ENCODE measurements at places on chromosomes 7 and 10. TPM values are rescaled to one million over a fixed set of nuclear protein-coding genes. Genes with fewer than 3 reads are reported as not detected.

DNA sequence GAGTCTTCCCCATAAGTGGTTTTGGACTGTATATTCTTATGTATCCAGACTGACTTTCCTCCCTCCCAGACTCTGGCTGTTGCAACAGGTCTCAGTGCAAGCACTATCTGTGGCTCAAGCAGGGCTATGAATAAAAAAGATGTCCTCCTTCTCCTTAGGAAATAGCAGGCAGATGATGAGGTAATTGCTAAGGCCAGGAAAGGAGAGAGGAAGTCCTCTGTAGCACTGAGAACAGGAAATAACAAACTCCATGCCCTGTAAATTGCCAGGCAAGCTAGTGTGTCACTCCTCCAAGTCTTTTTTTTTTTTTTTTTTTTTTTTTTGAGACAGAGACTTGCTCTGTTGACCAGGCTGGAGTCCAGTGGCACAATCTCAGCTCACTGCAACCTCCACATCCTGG is 900.1 kb downstream of the TYW1 start:
- DNase-seq, result no peak

DNA sequence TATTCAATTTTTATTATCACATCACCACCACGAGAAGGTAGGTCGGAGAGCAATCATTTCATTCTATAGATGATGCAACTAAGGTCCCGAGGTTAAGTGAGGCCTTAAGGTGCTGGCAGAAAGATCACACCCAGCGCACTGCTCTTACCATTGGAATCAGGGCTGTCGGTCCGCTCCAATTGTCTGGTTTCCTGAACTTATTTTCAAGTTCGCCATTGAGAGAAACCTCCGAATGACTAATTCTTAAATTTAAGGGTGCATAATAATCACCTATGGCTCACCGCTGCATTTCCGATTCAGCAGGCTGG is 625 bp upstream of the GSTO2 start:
- peak; percentile 9 for DNase-seq

The CYP3A7 gene
- total RNA-seq, result not detected

DNA sequence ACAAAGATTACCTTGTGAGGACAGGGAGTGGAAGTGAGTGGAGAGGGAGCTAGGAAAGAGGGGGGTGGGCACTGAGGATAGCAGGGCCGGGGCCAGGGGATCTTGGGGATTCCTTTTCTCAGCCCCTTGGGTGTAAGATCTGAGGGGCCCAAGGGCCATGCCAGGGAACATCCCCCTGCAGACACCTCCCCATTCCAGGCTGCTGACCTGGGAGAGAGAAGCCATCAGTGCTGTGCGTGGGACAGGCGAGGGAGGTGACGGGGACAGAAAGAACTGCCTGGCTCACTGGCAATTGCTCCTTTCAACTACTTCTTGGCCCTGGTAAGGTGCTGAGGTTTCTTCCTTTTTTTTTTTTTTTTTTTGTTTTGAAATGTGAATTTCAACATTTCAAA is 12.0 kb upstream of the BTBD16 start:
- no peak for DNase-seq

- DNase-seq, result no peak
Observed at GRCh38 chr7:41566581-41566980, 136.3 kb downstream of the INHBA start.

DNA sequence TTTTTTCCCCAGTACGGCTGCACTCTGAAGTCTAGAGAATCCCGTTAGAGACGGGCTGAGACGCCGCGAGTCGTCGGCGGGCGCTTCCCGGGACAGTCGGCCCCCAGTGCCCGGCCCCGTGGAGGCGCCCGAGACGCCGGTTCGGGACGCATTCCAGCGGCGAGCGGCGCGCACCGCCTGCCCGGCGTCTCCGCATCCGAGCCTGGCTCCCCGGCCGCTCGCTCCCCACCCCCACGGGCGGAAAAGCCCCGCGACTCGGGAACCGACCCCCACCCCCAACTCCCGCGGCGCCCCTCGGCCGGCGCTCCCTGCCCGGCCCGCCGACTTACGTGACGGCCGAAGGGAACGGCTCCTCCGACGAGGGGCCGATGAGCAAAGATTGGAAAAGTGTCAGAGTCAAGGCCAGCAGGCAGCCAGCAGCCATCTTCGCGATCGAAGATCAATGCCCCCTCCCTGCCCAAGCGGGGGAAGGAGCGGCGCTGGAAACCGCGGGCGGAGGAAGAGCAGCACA is 486 bp downstream of the CACNA2D1 start:
- DNase-seq, result peak; percentile 68

- no peak for DNase-seq
Observed at GRCh38 chr7:51785171-51785570, 468.6 kb upstream of the COBL start.

The PYROXD2 gene
- 13.8 TPM for total RNA-seq

The SPDYE16 gene
- total RNA-seq, result not detected

The TAF3 gene
- 4.4 TPM for total RNA-seq

The BUB3 gene
- total RNA-seq, result 387 TPM

GRCh38 chr7:98085674-98086073 is 21.0 kb upstream of the LMTK2 start:
- no peak for DNase-seq

DNA sequence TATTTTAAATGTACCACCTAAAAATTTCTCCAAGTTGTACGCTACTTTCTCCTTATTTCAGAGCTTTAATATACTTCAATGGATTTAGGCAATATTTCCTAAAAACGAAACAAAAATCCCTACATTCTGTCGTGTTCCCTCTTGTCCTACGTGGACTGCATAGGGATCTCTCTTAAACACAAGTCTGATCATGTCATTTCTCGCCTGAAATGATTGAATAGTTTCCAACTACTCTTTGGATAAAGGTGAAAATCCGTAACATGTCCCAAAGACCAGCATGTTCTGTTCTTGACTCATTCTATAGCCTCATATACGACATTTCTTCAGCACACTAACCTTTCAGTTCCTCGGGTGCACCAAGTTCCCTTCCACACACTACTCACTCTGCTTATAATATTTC is 17.7 kb upstream of the TPK1 start:
- no peak for DNase-seq

- DNase-seq, result no peak
Observed at GRCh38 chr10:35639021-35639727, 2.9 kb downstream of the FZD8 start.

The VGF gene
- total RNA-seq, result not detected

DNA sequence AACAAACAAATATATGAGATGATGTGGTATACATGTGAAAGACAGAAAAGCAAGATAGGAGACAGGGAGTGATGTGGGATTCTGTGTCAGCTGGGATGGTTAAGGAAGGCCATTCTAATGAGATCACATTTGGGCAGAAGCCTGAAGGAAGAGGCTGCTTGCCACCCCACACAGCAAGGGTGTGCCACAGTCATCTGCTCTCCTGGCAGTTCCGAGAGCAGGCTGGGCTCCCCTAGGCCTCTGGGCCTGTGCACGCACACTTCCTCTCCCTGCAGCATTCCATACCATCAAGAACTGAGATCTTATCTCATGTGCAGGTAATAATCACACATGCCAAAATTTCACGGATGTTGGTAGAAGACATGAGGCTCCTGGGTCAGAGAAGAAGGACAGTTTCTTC is 43.1 kb downstream of the SYPL1 start:
- DNase-seq, result no peak

DNA sequence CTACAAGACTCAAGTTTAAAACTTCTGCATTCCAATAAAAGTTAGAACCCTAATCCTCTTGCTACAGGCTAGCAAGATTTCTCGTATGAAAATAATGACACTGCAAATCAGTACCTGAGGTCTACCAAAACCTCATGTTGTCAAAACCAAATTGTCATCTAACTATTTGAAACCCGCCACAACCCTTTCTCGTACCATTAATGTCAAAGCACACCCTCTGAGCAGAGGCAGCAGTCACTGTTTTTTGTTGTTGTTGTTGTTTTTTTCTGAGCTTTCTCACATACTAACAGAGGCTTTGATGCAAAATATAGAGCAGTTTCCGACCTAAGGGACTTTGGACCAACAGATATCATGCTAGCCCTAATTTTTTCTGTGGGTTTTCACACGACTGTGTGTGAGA is 563.9 kb upstream of the C7orf33 start:
- no peak for DNase-seq

The TAS2R41 gene
- total RNA-seq, result not detected

- DNase-seq, result no peak
Observed at GRCh38 chr10:59012839-59013238, 163.6 kb upstream of the PHYHIPL start.

- no peak for DNase-seq
Observed at GRCh38 chr7:156675721-156676120, 35.1 kb downstream of the RNF32 start.

DNA sequence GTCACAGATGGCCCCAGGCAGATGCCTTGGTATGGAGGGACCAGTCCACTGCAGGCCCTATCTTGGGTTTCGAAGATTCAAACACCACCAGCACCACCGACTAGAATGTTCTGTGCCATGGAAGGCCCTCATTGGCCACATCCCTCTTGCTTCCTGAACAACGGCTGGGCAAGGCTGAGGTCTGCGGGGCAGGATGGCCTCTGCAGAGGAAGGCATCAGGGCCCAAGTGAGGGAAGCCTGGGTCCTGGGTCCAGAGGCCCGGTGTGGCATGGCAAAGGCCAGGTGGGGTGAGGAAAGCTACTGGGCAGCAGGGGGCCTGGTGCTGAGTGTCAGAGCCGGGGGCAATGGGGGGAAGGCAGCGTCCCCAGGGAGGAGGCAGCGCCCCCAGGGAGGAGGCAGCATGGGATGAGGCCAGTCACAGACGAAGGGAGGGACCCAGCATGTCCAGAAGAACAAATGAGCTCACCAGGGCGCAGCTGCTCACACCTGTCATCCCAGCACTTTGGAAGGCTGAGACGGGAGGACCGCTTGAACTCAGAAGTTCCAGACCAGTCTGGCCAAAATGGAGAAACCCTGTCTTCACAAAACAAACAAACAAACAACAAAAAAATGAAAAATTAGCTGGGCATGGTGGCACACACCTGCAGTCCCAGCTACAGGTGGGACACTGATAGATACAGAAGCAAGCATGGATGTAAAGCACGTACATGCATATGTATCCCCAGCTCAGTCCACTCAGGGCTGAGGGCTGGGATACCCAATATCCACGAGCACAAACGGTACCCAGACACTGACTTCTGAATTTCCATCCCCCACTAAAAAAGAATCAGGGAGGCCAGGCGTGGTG is 64.4 kb downstream of the PROSER2 start:
- DNase-seq, result no peak

- DNase-seq, result no peak
Observed at GRCh38 chr7:41917-42565, 150.3 kb upstream of the FAM20C start.

DNA sequence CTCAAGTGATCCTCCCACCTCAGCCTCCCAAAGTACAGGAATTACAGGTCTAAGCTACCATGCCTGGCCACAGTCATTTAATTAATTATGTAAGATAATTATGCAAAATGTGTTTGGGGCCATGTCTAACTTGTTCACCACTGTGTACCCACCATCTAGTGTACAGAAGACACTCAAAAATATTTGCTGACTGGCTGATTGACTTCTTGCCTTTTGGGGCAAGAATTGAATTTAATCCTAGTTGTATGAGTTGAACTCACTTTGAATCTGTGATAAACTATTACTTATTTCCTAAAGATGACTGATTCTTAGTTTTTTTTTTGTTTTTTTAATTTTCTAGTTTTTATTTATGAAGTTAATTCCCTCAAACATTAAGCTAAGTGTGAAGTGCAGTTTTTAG is 15.8 kb upstream of the ZC3HAV1L start:
- no peak for DNase-seq
